ENCODE measurements at places on chromosomes 7 and 10.

DNA sequence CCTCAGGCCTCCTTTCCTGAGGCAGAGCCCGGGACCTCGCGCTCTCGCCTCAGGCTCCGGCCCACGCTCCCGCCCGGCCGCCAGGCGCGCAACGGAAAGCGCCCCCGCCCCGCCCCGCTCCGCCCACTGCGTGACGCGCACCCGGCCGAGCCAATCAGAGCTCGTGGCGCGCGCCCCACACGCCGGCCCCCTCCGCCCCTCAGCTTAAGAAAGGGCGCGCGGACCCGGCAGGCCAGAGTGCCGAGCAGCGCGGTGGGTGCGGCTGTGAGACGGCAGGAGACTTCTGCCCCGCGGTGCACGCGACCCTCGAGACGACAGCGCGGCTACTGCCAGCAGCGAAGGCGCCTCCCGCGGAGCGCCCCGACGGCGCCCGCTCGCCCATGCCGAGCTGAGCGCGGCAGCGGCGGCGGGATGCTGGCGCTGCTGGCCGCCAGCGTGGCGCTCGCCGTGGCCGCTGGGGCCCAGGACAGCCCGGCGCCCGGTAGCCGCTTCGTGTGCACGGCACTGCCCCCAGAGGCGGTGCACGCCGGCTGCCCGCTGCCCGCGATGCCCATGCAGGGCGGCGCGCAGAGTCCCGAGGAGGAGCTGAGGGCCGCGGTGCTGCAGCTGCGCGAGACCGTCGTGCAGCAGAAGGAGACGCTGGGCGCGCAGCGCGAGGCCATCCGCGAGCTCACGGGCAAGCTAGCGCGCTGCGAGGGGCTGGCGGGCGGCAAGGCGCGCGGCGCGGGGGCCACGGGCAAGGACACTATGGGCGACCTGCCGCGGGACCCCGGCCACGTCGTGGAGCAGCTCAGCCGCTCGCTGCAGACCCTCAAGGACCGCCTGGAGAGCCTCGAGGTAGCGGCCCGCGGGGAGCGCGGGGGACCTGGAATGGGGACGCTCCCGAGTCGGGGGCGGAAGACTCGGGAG lies at the start of gene NPTX2:
TSS of gene NPTX2 (plus strand) at position 235 of the 909 bp plus-strand sequence. CDS start at position 412, 177 bp downstream.
- no peak for DNase-seq

DNA sequence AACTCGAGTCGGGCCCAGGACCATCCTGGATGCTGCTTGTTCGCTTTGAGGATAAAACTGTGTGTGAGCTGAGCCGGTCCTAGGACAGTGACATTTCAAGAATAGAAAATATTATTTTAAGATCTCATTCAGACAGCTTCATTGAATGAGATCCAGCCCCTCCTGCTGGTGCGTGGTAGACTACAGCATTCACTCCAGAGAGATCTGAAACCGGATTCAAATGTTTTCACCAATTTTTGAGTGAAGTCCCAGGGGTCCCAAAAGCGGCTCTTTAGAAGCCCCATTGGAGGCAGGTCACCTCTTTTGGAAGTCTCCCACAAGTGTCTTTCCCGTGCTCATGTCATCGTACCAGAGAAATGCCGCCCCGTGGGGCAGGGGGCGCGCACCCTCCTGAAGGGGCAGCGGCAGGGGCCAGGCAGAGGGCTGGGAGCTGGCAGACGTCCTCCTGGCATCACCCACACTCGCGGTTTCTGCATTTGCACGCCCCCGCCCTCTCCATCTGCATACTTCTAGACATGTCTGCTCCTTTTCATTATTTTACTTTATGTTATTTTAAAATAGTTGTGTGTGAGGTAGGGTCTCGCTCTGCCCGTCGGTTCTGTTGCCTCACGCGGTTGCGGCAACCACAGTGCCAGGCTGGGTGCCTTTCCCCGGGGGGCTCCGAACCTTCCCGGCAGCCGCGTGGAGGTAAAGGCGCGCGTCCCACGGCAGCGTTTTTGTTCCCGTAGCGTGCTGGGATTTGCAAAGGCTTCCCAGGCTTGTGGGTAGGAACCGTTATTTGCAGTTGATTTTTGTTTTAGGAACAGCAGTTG lies 52.3 kb upstream of the DPYSL4 start:
- no peak for DNase-seq

GRCh38 chr10:102919246-102919959 lies 1.3 kb downstream of the CNNM2 start:
- DNase-seq, result no peak

DNA sequence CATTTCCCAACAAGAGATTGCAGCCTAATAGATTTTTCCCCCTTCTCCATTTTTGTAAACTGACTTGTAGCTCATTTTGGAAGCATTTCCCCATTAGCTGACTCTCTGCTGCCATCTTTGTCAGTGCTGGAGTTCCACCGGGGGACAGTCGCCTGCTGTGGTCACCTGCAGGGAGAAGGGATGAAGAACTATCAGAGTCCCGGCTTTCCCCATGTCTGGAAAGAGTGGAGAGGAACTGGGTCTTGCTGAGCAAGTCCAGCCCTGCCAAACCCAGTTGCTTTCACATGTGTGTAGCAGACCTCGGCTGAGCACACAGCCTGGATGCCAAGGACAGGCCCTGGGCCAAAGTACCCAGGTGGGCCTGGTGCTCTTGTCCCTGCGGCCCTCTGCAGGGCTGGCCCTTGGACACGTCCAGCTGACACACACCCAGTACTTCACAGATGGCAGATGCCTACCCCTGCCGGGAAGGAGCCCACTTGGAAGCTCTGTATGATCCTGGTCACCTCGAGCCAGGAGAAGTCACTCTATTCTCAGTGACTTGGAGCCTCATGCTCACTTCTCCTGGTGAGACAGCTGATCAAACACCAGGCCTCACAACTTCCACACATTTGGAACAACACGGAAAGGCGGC lies 157.3 kb upstream of the NPVF start:
- DNase-seq, result no peak

- DNase-seq, result no peak
Measured at GRCh38 chr10:131006458-131007256, 304.9 kb downstream of the TCERG1L start.

DNA sequence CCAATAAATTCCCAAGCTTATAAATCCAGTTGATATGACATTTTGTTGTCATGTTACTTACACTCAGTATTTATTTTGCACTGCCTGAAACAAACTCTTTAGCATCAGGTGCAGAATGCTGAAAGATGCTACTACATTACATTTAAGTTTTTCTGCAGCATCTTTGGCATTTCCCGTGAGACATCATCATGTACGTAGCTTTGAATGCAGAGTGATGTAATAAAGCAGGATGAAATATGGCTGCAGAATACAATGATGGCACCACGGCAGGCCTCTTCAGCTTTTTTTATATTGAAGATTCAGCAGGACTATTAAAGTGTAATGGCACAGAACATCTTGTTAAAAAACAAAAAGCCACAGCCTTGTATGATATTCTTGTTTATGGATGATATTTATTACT lies 531.8 kb downstream of the NXPH1 start:
- no peak for DNase-seq

DNA sequence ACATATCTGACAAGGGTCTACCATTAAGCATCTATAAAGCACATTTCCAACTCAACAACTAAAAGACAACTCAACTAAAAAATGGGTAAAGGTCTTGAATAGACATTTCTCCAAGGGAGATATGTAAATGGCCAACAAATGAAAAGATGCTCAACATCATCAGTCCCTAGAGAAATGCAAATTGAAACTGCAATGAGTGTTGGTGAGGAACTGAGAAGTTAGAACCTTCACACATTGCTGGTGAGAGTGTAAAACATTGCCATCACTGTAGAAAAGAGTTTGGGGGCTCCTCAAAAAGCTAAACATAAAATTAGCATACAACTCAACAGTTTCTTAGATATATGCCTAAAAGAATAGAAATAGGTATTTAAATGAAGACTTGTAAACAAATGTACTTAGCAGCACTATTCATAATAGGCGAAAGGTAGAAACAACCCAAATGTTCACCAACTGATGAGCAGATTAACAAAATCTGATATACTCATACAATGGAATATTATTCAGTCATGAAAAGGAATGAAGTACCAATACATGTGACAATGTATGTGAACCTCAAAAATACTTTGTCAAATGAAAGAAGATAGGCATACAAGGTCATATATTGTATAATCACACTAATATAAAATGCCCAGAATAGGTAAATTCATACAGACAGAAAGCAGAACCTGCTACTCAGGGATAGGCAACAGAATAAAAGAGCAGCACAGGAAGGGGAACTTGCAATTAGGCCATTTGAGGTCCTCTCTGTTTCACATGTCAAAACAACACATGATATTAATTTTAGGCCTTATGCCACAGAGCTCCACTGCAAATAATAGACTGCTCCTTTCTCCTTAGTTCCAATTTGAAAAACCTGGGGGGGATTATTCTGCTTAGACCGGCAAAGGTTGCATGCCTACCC lies 10.6 kb upstream of the LRRC72 start:
- DNase-seq, result no peak

GRCh38 chr7:130021105-130021834 lies 29.9 kb downstream of the ZC3HC1 start:
- no peak for DNase-seq

DNA sequence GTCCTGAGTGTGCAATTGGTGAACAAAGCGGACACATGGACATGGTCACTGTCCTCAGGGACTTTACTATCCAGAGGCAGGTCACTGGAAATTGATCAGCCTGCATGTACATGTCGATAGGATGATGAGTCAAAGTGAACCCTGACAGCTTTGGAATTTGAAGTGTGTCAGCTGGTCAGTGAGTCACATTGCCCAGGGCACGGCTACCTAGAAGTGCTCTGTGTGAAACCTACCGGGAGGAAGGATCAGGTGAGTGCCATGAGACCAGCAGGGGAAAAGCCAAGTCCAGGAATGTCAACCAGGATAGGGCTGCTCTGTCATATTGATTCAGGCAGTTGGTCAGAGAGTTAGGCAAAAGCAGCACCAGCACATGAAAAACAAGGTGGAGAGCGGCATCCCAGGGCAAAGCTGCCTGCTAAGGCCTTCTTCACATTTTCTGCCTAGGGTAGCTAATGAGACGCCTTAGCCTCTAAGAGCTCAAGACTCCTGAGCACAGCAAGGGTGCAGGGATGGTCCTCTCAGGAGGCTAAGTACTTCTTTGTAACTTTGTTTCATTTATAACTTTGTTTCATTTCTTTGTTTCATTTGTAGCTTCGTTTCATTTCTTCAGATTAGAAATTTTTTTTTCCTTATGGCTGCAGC lies 19.4 kb upstream of the PDCD4 start:
- no peak for DNase-seq

Measured in activated CD4-positive, alpha-beta T cell treated with anti-CD3 and anti-CD28 coated beads, Interleukin-2, amount 50 U/mL, for 4 hours (primary cell).